Large intestine (tissue), 12 donors: ENCODE measurements at places on chromosomes 16 and 17. TPM values are rescaled to one million over a fixed set of nuclear protein-coding genes. Genes with fewer than 3 reads are reported as not detected.

DNA sequence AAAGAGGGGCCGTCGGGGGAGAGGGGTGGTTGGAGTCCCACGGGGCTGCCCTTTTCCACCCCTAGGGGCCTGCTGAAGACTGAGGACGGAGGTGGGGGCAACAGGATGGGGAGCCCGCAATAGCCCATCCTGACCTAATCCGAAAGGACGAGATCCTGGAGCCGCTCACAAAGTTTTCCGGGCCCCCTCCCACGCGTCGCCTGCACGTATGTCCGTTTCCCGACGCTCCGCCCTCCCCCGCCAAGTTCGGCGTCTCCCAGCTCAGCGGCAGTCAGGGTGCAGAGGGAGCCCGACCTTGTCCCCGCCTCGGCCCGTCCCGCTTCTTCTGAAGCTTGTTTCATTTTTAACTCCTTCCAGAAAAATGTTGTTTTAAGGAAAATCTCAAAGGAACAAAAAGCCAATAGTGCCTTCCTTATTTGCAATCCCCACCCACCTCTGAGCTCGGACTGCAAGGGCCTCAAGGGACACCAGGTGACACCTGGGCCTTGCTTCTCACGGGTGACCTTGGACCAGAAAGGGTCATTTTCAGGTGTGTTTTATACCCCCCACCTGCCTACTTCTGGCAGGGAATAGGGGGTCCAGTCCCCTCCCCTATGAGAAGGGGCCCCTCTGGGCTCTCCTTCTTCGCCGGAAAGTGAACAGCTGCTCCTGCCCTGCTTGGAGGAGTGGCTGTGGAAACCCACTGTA lies 3.4 kb upstream of the ZNF423 start:
- no peaks in the 10 kb centered on the region for H3K27me3 ChIP-seq
- H3K4me1 ChIP-seq, result peaks cover 11% of the 10 kb centered on the region
- H3K27ac ChIP-seq, result peak overlapping the region; percentile 85
- H3K4me3 ChIP-seq, result peak overlapping the region; percentile 57
- peak; percentile 74 for DNase-seq
- no peaks in the 10 kb centered on the region for H3K36me3 ChIP-seq

GRCh38 chr17:48100591-48101011 lies 677 bp downstream of the CBX1 start:
- H3K4me1 ChIP-seq, result peaks cover 3% of the 10 kb centered on the region
- no peaks in the 10 kb centered on the region for H3K27me3 ChIP-seq
- H3K4me3 ChIP-seq, result peak overlapping the region; percentile 91
- H3K36me3 ChIP-seq, result no peaks in the 10 kb centered on the region
- no peak for DNase-seq
- peak overlapping the region; percentile 92 for H3K27ac ChIP-seq

The KRTAP3-1 gene
- not detected for polyA plus RNA-seq

GRCh38 chr16:17483351-17483750 lies 12.6 kb upstream of the XYLT1 start:
- H3K4me1 ChIP-seq, result peaks cover 29% of the 10 kb centered on the region
- no peaks in the 10 kb centered on the region for H3K36me3 ChIP-seq
- H3K27me3 ChIP-seq, result no peaks in the 10 kb centered on the region

The ZNF200 gene
- 10.8 TPM for polyA plus RNA-seq

The KRTAP4-6 gene
- polyA plus RNA-seq, result not detected

GRCh38 chr16:70681382-70682238 lies 4.2 kb downstream of the MTSS2 start:
- no peak overlapping the region for H3K4me3 ChIP-seq
- H3K27me3 ChIP-seq, result no peaks in the 10 kb centered on the region
- DNase-seq, result no peak
- no peak overlapping the region for H3K27ac ChIP-seq

The CNTD1 gene
- polyA plus RNA-seq, result 3.0 TPM
